ENCODE measurements at places on chromosomes 7 and 10. TPM values are rescaled to one million over a fixed set of nuclear protein-coding genes. Genes with fewer than 3 reads are reported as not detected.

DNA sequence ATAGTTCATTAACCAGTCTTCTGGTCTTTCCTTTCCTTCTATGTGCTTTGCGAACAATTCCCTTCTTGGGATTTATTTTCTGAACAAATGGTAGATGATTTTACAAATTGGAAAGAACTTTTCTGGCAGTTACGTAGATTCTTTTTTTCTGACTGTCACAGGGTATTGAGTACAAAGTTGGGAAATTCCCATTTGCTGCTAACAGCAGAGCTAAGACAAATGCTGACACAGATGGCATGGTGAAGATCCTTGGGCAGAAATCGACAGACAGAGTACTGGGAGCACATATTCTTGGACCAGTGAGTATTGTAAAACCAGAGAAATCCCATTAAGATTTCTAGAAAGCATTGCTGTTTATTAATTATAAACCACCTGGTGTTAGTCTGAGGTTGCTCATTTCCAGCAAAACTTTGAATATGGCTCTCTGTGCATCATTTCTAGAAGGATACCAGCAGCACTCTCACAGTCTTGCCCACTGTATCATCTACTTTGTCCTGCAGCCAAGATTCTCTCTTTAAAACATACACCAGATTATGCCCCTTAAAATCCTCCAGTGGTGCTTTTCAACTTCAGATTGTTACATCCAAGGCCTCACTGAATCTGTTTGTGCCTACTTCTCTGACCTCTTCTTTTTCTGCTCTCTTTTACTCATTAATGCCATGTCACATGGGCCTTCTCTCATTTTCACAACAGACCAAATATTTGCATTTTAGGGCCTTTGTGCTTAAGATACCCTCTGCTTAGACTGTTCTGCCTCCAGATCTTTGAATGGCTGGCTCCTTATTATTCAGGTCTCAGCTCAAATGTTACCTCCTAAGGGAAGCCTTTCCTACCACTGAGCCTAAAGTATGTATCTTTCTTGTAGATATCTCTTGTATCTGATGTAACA is 27.0 kb downstream of the DLD start:
- no peak overlapping the region for H3K4me3 ChIP-seq
- H3K4me1 ChIP-seq, result peaks cover 27% of the 10 kb centered on the region
- no peaks in the 10 kb centered on the region for H3K27me3 ChIP-seq
- peak overlapping the region; percentile 6 for H3K27ac ChIP-seq

DNA sequence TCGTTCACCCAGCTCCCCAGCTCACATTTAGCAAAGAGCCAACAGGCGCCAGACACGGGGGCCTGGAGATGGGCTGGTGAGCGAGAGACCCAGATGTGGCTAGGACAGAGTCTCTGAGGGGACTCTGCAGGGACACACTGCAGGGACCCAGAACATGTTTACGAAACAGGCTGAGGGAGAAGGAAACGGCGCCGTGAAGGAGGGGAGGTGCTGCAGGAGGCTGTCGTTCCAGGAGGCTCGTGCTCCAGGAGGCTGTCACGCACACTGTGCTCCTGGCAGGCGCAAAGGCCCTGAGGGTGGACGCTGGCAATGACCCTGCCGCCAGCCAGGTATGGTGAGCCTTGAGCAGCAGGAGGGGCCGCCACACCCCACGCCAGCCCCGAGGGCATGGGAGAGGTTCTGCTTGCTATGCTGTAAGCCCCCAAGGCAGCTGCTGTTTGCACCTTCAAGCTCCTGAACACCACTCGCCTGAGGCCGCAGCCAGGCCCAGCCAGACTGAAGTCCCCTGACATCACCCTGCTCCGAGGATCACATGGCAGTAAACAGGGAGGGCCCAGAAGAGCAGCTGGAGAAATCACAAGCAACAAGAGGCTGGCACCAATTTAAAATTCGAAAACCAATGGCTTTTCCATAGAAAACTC is 27.3 kb downstream of the ADAP1 start:
- no peaks in the 10 kb centered on the region for H3K36me3 ChIP-seq
- DNase-seq, result peak; percentile 6
- no peak overlapping the region for H3K4me3 ChIP-seq
- peaks cover 21% of the 10 kb centered on the region for H3K4me1 ChIP-seq
- peaks cover 13% of the 10 kb centered on the region for H3K27me3 ChIP-seq
- no peak overlapping the region for H3K27ac ChIP-seq

- H3K36me3 ChIP-seq, result no peaks in the 10 kb centered on the region
- DNase-seq, result no peak
- H3K4me1 ChIP-seq, result no peaks in the 10 kb centered on the region
- H3K4me3 ChIP-seq, result no peak overlapping the region
Measured at GRCh38 chr7:136290351-136290750, 313.2 kb upstream of the MTPN start.

The RBP4 gene
- 1.1 TPM for total RNA-seq

GRCh38 chr7:155269766-155270585 is 27.7 kb upstream of the INSIG1 start:
- H3K4me3 ChIP-seq, result no peak overlapping the region
- H3K4me1 ChIP-seq, result no peaks in the 10 kb centered on the region
- no peaks in the 10 kb centered on the region for H3K36me3 ChIP-seq
- H3K27me3 ChIP-seq, result peaks cover 61% of the 10 kb centered on the region

The PTER gene
- 16.3 TPM for total RNA-seq

The TNPO3 gene
- total RNA-seq, result 32.6 TPM

GRCh38 chr10:12969951-12970350 is 31.6 kb downstream of the CCDC3 start:
- H3K27ac ChIP-seq, result no peak overlapping the region
- no peaks in the 10 kb centered on the region for H3K36me3 ChIP-seq
- no peak overlapping the region for H3K4me3 ChIP-seq
- H3K4me1 ChIP-seq, result no peaks in the 10 kb centered on the region
- no peak for DNase-seq

The SEC61A2 gene
- total RNA-seq, result 11.9 TPM

- H3K27ac ChIP-seq, result peak overlapping the region; percentile 76
- no peaks in the 10 kb centered on the region for H3K27me3 ChIP-seq
- no peak for DNase-seq
- H3K36me3 ChIP-seq, result no peaks in the 10 kb centered on the region
- H3K4me3 ChIP-seq, result no peak overlapping the region
Measured at GRCh38 chr10:68871731-68872342, 29.3 kb upstream of the DDX50 start.

The TRPV5 gene
- total RNA-seq, result not detected

The ZNF425 gene
- total RNA-seq, result 0.58 TPM

The SORCS1 gene
- 2.9 TPM for total RNA-seq

- H3K27me3 ChIP-seq, result no peaks in the 10 kb centered on the region
- no peak overlapping the region for H3K4me3 ChIP-seq
- DNase-seq, result no peak
- peaks cover 36% of the 10 kb centered on the region for H3K36me3 ChIP-seq
Measured at GRCh38 chr7:107972075-107972482, 30.9 kb downstream of the LAMB1 start.

DNA sequence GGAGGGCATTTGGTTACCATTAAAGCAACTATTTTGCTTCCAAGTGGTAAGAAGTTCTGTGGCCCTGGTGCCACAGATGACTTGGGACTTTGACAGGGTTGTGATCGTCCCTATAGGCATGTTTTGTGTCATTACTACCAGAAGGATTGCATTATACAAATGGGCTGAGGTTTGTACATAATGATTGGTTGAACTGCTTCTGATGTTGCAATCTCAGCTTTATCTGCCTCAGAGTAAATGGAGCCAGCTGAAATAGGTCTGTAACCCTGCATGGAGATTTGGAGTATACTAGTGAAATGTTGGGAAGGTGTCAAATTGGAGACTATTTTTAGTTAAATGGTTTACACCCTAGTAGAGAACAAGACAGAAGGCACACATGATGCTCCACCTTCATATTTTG is 46.1 kb upstream of the SEPTIN7 start:
- no peaks in the 10 kb centered on the region for H3K27me3 ChIP-seq
- H3K4me1 ChIP-seq, result peaks cover 47% of the 10 kb centered on the region
- no peak for DNase-seq
- peak overlapping the region; percentile 78 for H3K27ac ChIP-seq

The LHFPL3 gene
- not detected for total RNA-seq

DNA sequence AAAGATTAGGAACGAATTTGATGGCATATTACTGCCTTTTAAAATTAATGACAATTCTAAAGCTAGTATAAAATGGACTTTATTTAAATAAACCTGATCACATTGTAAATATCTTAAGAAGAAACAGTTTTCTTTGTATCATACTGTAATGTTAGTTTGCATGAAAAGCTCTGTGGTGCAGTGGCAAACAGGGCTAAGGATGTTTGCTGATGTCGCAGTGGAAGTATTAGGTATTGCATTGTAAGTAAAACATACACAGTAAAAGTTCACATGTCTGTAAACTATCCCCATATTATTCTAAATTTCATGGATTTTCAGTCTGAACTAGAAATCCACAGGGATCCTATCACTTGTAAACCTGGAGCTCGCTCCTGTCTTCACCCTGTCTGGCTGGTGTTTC is 252.6 kb upstream of the ZNF32 start:
- H3K4me3 ChIP-seq, result no peak overlapping the region
- no peak overlapping the region for H3K27ac ChIP-seq
- no peaks in the 10 kb centered on the region for H3K36me3 ChIP-seq
- H3K27me3 ChIP-seq, result no peaks in the 10 kb centered on the region
- no peak for DNase-seq

DNA sequence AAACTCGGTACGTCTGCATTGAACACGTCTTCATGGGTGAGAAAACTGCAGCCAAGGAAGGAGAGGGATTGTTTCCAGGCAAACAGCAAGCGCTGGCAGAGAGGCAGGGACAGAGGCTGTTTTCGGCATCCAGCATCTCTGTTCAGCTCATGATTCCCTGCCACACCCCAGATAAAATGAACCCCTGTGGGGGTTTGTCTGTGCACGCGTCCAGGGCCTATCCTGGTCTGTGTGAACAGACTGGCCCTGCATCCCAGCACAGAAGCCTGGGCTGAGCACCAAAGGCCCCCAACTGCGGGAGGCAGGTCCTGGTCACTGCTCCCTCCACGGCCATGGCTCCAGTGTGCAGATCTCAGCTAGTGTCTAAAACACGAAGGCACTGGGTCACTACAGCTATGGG is 83.3 kb upstream of the FAM20C start:
- DNase-seq, result peak; percentile 49
- H3K27me3 ChIP-seq, result peaks cover 37% of the 10 kb centered on the region
- H3K36me3 ChIP-seq, result no peaks in the 10 kb centered on the region

DNA sequence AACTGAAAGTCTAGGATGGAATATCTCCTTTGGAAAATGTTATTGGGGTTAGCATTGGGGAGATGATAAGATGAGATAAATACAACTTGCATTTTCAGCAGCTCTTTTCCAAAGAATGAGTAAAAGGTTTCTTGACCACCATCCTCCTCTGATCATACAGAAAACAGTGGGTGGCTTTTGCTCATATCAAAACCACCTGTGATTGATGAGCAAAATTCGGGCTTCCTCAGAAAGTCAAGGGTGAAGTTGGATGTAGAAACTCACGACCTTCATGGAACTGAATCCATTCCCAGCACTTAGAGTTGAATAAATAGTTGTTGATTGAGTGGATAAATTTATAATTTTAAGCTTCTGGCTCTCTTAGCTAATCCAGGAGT is 158.4 kb downstream of the DNAJB6 start:
- H3K4me1 ChIP-seq, result no peaks in the 10 kb centered on the region
- no peak overlapping the region for H3K4me3 ChIP-seq
- no peak overlapping the region for H3K27ac ChIP-seq
- DNase-seq, result no peak

DNA sequence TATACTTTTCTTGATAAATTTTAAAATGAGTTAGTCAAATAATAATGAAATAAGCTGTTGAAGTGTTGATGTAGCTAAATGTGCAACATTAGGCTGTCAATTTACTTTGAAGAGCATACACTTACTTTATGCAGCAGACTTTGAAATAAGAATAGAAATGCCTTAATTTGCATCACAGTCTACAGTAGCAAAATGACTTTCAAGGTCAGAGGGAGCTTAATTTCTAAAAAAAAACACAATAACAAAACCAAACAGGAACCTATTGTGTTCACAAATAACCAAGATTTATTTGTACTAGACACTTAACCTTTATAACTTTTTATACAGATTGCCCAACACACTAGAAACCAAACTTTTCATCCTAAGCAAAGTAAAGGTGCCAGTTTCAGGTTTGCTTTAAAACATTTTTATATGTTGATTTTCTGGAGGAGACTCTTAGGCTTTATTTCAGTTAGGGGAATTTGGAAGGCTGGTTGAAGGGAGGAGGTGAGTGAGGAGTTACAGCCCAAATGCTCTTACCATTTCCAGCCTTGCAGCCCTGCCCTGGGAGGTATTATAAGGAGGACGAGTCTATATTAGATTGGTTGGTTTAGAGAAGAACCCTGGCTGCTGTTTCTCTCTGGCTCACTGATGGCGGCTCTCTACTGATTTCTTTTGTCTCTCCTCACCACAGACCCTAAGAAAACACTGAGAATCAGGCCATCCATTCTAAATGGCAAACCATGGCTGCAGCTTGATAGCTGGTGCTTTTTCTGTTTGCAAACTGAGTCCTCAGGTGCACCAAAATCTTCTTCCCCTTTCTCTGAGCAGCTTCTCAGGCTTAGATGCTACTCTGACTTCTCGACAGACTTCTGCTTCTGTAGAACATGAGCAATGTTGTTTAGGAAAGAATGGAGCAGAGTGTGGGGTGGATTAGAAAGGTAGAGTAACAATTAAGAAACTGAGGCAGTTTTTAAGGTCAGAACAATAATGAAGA is 55.2 kb upstream of the RPA3 start:
- H3K36me3 ChIP-seq, result no peaks in the 10 kb centered on the region
- no peak overlapping the region for H3K4me3 ChIP-seq
- no peak for DNase-seq
- no peaks in the 10 kb centered on the region for H3K27me3 ChIP-seq
- H3K27ac ChIP-seq, result no peak overlapping the region

DNA sequence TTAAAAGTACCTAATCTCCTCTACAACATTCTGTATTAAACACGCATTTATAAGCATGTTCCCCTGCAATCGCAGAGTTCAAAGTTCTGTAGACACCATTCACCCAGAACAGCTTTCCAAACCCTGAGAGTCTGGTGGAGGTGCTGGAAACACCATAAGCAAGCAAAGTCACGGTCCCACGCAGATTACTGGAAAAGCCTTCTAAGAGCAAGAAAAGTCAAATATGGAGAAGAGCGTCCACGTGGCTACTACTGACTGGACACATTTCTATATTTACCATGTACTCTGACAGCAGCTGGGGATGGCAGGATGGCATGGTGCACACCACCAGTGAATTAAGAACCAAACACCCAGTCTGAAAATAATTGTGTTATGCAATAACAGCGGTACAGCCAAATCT is 97.7 kb downstream of the PARD3 start:
- no peak overlapping the region for H3K4me3 ChIP-seq
- H3K27me3 ChIP-seq, result no peaks in the 10 kb centered on the region
- no peaks in the 10 kb centered on the region for H3K36me3 ChIP-seq
- no peak for DNase-seq

DNA sequence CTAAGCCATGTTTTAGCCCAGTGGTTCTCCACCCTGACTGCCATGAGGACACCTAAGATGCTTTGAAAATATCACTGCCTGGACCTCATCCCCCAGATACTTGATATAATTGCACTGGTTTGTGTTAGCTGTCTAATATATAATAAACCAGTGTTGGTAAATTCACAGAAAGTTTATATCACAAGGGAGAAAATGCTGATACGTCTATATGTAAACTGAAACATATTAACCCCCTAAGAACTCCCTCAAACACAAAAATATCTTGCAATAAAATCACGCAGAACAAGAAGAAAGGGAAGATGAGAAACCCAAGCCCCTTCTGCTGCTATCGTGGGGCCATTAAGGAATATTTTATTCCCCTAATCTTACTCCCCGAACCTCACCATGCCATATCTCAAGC is 8.2 kb downstream of the IMMP2L start:
- no peak overlapping the region for H3K27ac ChIP-seq
- no peaks in the 10 kb centered on the region for H3K27me3 ChIP-seq
- H3K4me1 ChIP-seq, result no peaks in the 10 kb centered on the region
- DNase-seq, result no peak
- H3K36me3 ChIP-seq, result peaks cover 31% of the 10 kb centered on the region
- H3K4me3 ChIP-seq, result no peak overlapping the region
